ENCODE measurements at places on chromosomes 13 and 19.

GRCh38 chr13:45717349-45717748 is 15.2 kb downstream of the CBY2 start:
- no peak for DNase-seq

GRCh38 chr13:30796631-30797601 is 61.6 kb downstream of the ALOX5AP start:
- no peak for DNase-seq

DNA sequence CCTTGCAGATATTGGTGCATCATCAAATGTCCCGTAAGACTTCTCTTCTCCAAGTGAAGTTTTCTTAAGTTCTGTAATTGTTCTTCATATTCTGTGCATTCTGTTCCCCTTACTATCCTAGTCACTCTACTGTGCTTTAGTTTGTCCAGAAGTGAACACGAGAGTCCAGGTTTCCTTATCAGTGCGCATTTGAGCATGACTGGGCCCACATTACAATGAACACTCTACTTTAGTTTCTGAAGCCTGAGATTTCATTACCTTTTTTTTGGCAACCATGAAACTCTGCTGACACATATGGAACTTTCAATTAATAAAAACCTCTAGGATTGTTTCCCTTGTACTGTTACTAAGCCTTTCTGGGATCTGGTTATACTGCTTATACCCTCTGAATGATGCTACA is 270.0 kb downstream of the KCNRG start:
- no peak for DNase-seq

DNA sequence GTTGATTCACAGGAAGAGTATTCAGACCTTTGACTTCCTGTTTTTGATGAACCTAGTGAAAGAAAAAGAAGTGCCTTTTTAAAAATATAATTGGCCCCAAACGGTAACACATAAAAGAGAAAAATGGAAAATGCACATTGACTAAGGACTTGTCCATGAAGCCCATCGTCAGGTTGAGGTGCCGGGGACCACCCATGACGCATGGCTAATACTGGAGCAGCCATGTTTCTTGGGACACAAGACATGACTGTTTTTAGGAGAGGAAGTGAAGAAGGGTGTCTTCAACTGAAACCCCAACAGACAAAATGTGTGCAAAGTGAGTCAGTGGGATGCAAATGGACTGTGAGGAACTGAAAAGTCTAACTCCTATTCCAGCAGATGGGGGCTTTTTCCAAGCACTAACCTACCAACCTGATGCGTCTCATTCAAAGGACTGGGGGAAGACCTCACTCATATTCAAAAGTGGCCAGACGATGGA is 459.4 kb downstream of the FOXO1 start:
- no peak for DNase-seq

DNA sequence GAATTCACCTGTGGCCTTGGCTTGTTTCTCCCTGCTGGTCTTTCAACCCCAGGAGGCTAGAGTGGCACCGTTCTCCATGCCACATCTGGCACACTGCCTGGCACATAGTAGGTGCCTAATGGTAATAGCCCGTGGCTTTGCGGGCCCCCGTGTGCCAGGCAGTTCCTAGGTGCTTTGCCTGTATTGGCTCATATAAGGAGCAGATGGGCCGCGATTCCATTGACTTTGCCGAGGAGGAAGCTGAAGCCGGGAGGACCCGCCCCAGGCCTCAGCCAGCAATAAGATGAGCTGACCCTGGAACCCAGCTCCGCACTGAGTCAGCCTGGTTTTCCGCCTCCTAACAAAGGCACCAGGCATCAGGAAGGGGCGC is 807 bp downstream of the PGLYRP1 start:
- DNase-seq = no peak

DNA sequence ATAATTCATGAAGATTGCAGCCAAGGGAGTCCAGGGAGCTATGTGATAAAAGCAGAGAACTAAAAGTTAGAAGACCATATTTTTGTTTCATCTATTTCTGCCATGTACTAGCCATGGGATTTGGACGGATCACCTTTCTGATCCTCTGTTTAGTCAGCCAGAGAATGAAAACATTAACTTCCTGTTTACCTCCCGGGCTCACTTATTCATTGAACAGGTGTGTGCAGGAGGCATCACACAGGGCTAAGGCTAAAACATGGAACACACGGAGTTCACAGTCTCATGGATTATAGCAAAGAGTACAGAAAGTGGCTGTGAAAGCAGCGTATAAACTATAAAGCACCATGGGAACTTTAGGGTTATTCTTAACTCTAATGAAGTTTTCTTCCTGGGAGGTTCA is 96.8 kb downstream of the GPR12 start:
- no peak for DNase-seq

- DNase-seq = no peak
Measured at GRCh38 chr13:31361673-31362072, 161.9 kb downstream of the B3GLCT start.

- no peak for DNase-seq
Measured at GRCh38 chr19:9132422-9132821, 5.7 kb upstream of the OR7G3 start.

DNA sequence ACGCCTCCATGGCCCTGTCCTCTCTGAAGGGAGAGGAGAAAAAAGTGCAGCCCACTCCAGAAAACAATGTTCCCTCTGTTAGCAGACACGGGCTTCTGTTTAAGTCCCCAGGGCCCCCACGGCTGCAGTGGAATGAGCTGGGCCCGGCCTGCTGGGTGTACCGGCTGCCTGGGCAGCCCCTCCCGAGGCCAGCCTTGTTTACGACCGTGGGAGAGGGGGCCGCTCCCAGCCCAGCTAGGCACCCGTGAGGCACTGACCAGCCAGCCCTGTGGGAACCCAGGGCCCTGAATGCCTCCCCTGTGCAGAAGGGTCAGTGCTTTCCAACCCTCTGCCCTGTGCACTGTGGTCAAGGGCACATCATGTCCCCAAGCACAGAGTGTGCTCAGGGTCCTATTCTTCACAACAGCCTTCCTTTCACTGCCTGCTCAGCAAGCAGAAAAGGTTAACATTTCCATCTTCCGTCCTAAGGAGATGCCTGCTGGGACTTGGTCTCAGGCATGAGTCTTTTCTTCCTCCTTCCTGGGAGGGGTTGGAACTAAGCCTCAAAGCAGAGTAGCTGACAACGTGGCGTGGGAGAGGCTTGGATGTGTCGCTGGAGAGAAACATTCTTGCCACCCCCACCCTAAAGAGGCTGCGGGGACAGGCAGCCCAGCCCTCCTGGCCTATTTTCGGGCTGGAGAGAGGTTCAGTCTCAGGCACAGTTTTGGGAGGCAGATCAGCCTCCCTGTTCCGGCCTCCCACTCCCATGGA is 90.1 kb downstream of the RGCC start:
- no peak for DNase-seq

GRCh38 chr13:23760000-23760399 is 129.2 kb downstream of the MIPEP start:
- no peak for DNase-seq

DNA sequence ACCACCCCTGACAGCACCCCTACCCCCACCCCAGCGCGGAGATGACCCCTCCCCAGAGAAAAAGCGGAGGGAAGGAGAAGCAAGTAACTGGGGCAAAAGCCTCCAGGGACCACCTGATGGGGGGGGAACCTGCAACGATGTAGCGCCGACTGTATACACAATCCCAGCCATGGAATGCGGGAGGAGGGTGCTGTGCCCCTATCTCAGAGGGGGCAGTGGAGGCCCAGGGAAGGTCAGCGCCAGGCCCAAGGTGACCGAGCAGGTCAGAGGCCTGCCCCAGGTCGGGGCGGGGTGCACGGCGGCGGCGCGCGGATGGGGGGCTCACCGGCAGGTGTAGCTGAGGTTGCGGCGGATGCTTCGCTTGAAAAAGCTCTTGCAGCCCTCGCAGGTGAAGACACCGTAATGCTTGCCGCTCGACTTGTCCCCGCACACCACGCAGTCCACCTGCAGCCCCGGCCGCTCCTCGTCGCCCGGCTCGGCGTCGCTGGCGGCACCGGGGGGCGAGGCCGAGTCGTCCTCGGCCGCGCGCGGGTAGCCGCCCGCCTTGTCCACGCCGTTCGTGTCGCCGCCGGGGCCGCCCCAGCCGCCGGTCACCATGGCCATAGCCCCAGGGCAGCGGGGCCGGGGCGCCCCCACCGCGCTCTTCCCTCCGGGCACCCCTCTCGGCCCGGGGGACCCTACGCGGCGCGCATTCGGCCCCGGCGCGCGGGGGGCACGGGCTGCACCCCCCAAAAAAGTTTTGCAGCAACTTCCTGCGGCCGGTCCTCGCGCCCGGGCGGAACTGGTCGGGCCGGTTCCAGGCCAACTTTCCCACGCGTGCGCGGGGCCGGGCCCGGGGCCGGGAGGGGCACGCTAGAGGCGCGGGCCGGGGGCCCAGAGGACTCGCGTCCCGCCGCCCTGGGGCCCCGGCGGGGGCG is 843 bp downstream of the NR2F6 start:
- DNase-seq = no peak

- no peak for DNase-seq
Measured at GRCh38 chr13:110398564-110399507, 91.8 kb downstream of the COL4A2 start.

DNA sequence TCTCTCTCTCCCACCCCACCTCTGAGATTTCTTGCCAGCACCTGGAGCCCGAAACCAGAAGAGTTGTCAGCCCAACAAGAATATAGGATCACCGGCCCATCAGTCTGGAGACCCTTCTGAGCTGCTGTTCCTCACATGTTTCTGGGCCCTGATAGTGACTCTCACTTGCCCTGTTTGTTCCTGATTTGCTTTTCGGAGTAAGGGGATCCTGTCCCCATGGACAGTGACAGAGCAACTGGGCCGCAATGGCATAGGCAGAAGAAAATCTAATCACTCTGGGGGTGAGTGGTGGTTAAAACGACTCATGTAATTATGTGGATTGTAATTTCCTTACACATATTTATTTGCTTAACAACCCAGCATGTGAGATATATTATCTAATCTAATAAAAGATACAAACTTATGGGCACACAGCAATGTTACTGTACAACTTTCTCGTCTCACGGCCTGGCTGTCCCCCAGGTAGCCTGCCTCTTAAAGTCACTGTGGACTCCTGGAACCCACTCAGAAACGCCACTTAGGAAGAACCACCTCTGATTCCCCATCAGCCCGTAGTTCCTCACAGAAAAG is 663 bp upstream of the SMAD9 start:
- no peak for DNase-seq

DNA sequence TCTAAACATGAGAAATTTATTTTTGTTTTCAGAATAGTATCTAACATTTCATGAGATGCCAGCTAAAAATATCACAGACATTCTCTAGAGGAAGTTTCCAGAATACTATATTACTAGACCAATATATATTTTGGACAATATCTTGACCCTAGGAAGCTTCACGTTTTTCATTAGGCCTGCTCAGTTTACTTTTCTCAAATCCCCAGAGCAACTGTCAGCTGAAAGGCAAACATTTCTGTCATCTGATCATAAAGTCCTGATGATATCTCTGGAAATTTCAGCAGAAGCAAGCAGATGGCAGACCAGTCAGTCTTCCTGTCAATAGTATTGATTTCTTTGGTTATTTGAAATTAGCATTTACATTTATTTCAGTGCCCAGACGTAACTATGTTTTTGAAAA is 4.0 kb downstream of the POSTN start:
- no peak for DNase-seq

- DNase-seq = no peak
Measured at GRCh38 chr13:30753030-30753616, 17.8 kb downstream of the ALOX5AP start.

- DNase-seq = no peak
Measured at GRCh38 chr19:20313894-20314293, 146.9 kb downstream of the ZNF486 start.

DNA sequence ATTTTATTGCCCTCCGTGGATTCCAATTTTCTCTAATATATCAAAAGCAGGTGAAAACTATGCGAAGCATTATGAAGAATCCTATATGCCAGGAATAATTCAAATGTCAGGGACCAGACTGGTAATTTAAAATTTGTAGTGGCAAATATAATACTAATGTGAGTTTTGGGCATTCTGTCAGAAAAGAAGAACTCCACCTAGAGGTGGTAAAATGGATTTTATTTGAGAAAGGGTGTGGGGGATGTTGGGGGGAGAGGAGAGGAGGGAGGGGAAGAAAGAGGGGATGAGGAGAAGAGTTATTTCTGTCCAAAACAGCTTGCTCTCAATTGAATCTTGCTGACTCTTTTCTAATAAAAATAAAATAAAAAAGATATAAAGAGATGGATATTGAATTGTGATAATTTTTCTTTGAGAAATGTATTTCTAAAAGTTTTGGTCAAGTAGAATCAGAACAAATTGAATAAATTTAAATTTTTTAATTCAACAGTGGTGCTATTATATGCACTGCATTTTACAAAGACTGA is 929.3 kb upstream of the SLITRK5 start:
- no peak for DNase-seq

DNA sequence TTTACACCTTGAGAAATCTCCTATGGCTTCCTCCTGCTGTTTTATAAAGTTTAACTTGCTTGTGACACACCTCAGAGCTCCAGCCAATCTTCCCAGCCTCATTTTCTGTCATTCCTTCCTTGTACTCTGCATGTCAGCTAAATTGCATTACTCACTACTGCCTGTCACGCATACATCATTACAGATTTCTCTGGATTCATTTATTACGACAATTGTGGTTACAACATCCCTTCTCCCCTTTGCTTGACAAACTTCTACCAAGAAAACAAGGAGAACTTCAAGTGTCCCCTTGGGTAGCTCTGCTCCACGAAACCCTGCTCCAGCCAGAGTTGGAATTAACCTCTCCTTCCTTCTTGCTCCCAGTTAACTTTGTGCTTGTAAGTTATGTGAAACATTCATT is 22.0 kb upstream of the GPR18 start:
- DNase-seq = no peak

- DNase-seq = no peak
Measured at GRCh38 chr19:56348289-56348877, 33.7 kb upstream of the ZSCAN5A start.

GRCh38 chr19:993361-993830 is 6.8 kb upstream of the GRIN3B start:
- no peak for DNase-seq

DNA sequence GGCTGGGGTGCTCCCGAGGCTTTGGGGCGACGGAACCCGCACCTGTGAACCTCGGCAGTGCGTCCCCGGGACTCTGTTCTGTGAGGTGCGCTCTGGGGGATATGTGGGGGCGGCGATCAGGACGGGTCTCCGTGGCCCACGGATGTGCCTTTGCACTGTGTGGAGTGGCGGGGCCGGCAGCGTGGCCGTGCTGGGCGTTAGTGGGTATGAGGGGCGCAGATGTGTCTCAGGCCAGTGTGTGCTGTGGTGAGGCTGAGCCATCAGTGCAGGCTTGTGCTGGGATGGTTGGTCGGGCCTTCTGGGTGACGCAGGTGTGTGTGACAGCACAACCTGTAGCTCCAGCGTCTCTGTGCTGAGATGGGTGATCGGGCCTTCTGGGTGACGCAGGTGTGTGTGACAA is 16.9 kb downstream of the ZNF331 start:
- DNase-seq = no peak

DNA sequence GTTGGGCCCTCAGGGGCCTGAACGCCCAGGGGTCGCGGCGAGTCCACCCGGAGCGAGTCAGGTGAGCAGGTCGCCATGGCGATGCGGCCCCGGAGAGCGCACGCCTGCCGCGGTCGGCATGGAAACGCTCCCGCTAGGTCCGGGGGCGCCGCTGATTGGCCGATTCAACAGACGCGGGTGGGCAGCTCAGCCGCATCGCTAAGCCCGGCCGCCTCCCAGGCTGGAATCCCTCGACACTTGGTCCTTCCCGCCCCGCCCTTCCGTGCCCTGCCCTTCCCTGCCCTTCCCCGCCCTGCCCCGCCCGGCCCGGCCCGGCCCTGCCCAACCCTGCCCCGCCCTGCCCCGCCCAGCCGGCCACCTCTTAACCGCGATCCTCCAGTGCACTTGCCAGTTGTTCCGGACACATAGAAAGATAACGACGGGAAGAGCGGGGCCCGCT is at the start of gene CCNA1:
Gene CCNA1, plus strand, starts transcription at position 390 of the 439 bp plus-strand sequence. CDS start 562 bp downstream, outside the sequence.
- DNase-seq = no peak

Measured in activated CD4-positive, alpha-beta T cell treated with anti-CD3 and anti-CD28 coated beads, Interleukin-2, amount 50 U/mL, for 1 hour (primary cell).